Activated CD8-positive, alpha-beta memory T cell treated with anti-CD3 and anti-CD28 coated beads for 1 hour (primary cell): ENCODE measurements at places on chromosomes 3 and 15.

DNA sequence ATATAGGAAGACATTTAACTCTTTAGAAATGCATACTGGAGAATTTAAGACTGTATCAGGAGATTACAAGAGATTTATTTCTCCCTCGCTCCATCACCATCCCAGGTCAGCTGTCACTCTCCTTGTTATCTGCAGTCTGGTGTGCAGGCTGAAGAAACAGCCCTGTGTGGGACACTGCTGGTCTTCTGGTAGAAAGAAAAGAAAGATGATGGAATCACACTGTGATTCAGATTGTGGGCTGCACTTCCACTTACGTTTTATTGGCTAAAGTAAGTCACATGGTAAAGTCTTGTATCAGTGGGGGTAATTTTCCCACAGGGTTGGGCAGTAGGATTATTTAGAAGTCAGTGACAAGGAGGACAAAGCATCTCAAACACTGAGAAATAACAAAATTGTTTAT is 18.1 kb upstream of the ATP1B3 start:
- DNase-seq = no peak

GRCh38 chr15:61116825-61117224 is 112.3 kb downstream of the RORA start:
- DNase-seq = no peak

- no peak for DNase-seq
Measured at GRCh38 chr3:150330174-150330573, 77.9 kb upstream of the TSC22D2 start.

- no peak for DNase-seq
Measured at GRCh38 chr3:132293251-132293650, 24.0 kb upstream of the ACP3 start.
